ENCODE measurements at places on chromosomes 5 and 9. TPM values are rescaled to one million over a fixed set of nuclear protein-coding genes. Genes with fewer than 3 reads are reported as not detected.

Gene KCNMB1
- total RNA-seq, result 26.6 TPM

Gene OTP
- total RNA-seq, result not detected

Gene F12
- total RNA-seq, result 1.3 TPM

Gene ADAMTS19
- 5.3 TPM for total RNA-seq

DNA sequence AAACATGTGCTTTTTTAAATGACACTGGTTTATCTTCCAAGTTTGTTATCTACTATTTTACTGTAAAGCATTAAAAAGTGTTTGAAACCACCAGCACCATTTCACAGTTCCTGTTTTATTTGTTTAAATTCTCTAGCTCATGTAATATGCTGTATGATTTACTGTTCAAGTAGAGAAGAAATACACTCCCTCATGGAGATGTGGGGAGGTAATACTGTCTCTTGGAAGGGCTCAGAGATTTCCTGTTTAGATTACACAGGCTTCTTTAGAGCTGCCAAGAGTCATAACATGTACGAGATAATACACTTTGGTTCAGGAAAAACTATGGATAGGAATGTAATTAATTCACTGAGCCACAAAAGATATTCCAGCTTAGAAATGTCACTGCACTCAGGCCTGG, 135.0 kb upstream of the CCDC152 start:
- no peak for DNase-seq

Gene ARID3C
- not detected for total RNA-seq

- no peak for DNase-seq
Measured at GRCh38 chr5:78639791-78640190, 8.8 kb downstream of the LHFPL2 start.

DNA sequence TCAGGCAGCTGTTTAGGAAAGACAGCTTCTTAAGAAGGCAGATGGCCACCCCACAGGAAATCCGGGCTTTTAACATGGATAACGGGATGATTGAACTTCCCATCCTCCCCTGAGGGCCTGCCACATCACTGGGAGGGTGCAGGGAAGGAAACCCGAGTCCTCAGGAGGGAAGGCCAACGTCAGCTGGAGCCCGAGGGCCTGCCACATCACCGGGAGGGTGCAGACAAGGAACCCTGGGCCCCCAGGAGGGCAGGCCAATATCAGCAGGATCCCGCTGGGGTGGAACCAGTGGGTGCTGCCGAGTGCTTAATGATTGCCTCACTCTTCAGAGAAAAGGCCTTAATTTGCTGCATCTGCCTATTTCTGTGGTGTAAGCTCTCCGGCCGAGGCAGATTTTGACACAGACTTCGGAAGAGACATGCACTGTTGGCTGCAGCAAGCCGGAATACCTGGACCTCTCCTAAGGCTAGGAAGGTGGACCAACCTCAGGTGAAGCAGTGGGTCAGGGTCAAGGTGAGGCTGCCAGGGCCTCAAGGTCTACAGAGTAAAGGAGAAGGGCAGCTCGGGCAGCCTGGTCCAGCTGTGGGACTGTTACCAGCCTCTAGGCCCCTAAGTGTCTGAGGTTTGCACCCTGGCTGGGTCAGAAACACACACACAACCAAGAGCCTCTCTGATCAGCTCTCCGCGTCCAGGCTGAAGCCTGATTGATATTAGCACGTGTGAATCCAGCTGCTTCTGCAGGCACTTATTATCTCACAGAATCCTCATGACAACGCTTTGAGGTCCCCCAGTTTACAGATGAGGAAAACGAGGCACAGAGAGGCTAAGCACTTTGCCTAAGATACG, 14.8 kb upstream of the COL5A1 start:
- no peak for DNase-seq

DNA sequence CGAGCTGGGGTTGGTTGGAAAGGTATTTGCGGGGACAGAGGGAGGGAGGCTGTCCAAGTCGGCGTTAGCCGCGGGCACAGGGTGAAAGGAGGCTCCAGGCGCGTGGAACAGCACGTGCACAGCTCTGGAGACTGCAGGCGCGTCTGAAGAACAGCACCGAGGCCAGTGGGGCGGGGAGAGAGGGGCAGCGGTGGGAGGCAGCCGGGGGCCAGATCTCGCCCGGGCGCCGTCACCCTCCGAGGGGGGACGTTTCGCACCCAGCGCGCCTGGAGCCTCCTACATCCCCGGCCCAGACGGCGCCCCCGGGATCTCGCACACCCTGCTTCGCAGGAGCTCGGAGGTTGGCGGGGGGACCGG, 79.6 kb downstream of the NTNG2 start:
- no peak for DNase-seq

- no peak for DNase-seq
Measured at GRCh38 chr9:137255448-137256114, 454 bp downstream of the NELFB start.

GRCh38 chr9:34572092-34572491, 17.4 kb downstream of the CNTFR start:
- DNase-seq, result no peak

DNA sequence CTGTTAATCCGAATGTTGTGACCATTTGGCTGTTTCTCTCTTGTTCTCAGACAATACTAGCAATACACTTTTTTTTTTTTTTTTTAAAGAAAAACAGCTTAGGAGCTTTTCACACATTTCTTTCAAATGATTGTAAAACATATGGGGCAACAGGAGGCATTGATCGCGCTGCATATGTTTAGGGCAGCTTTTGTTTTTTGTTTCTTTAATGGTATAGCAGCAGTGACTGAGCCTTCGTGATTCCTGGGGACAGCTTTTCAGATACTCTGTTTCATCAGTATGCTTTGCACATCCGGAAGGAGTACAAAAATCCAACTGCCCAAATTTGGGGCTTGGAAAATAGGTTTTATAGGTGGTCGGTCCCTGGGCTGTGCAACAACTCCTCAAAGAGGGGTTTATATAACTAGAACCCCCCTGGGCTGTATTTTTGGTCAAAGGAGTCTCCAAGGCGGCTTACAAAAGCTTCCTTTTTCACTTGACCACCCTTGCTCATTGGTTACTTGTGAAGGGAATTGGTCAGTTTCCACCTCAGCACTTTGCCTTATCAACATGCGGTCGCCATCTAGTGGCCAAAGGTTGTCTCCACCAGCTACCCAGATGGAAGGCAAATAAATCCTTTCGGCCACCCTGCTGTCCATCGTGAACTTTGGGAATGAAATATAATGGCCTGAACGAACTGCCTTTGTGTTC, 91.8 kb downstream of the PDE6A start:
- peak; percentile 80 for DNase-seq

Measured in ureter (tissue), 1 donor.